ENCODE measurements at places on chromosomes 3 and 15.

DNA sequence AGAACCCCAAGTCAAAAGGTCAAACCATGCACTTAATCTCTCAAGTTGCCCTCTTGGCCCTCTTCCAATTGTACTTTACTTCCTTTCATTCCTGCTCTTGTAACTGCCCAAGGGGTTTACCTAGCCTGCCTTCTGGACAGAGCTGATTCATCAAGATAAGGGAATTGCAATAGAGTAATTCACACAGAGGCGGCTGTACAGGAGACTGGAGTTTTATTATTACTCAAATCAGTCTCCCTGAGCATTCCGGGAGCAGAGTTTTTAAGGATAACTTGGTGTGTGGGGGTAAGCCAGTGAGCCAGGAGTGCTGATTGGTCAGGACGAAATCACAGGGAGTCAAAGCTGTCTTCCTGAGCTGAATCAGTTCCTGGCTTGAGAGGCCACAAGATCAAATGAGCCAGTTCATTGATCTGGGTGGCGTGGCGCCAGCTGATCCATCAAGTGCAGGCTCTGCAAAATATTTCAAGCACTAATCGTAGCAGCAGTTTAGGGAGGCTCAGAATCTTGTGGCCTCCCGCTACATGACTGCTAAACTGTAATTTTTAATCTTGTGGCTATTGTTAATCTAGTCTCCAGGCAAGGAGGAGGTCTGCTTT lies 590.0 kb downstream of the EPHA3 start:
- no peaks in the 10 kb centered on the region for H3K27me3 ChIP-seq
- H3K4me1 ChIP-seq: no peaks in the 10 kb centered on the region
- no peak overlapping the region for H3K27ac ChIP-seq
- DNase-seq: no peak
- no peak overlapping the region for H3K4me3 ChIP-seq
- no peaks in the 10 kb centered on the region for H3K36me3 ChIP-seq

- no peaks in the 10 kb centered on the region for H3K36me3 ChIP-seq
- no peak for DNase-seq
- no peak overlapping the region for H3K4me3 ChIP-seq
- H3K4me1 ChIP-seq: no peaks in the 10 kb centered on the region
Observed at GRCh38 chr3:76869726-76870384, 170.0 kb upstream of the ROBO2 start.

DNA sequence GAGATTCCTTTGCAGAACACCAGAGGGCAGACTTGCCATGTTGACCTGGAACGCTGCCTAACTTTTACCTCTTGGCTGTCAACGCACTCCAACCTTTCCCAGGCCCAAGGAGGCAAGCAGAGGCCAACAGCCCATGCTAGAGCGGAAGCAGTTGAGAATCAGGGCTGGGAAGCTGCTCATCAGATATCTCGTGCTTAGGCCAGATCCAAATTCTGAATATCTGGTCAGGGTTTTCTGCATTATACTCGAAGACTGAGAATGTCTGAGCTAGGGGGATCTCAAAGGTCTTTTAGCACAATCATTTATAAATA lies 2.5 kb downstream of the XIRP1 start:
- peak; percentile 57 for DNase-seq
- peaks cover 2% of the 10 kb centered on the region for H3K36me3 ChIP-seq
- H3K27ac ChIP-seq: no peak overlapping the region
- H3K27me3 ChIP-seq: no peaks in the 10 kb centered on the region
- no peak overlapping the region for H3K4me3 ChIP-seq

- peak overlapping the region; percentile 6 for H3K27ac ChIP-seq
- H3K27me3 ChIP-seq: no peaks in the 10 kb centered on the region
- peak; percentile 51 for DNase-seq
- H3K36me3 ChIP-seq: peaks cover 38% of the 10 kb centered on the region
- H3K4me3 ChIP-seq: no peak overlapping the region
- peaks cover 16% of the 10 kb centered on the region for H3K4me1 ChIP-seq
Observed at GRCh38 chr15:52139599-52140462, 27.3 kb upstream of the BCL2L10 start.

- no peaks in the 10 kb centered on the region for H3K27me3 ChIP-seq
- H3K4me3 ChIP-seq: no peak overlapping the region
- no peaks in the 10 kb centered on the region for H3K36me3 ChIP-seq
- no peak for DNase-seq
Observed at GRCh38 chr3:135228201-135228600, 433.1 kb downstream of the EPHB1 start.

DNA sequence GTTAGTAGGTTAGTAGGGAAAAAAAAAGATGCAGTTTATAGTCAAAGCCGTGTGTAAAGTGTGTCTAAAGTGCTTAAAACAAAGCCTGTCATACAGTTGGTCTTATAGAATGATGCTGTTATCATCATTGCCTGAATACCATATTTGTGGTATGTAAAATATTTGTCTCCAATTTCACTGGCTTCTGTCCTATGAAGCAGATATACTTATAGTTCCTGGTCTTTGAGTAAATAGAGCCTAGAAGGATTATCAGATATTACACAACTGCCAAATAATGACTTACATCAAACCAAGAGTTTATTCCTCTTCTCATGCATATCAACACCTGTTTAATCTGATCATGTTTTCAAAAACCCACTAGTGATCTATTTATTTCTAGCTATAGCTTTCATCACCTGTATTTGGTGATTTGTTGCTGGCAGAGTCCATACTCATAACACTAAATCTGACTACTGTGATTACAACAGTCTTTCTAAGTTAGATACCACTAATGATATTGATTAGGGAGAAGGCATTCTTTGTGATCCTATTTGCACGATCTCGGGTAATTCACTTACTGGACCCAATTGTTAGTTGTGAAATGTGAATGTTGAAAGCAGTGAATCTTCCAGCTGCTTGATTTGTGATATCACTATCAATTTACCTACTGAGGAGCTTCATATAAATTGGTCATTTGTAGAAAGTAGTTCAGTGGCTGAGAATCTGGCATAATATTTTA lies 413.7 kb downstream of the LPP start:
- H3K36me3 ChIP-seq: no peaks in the 10 kb centered on the region
- H3K27me3 ChIP-seq: no peaks in the 10 kb centered on the region
- no peak for DNase-seq
- H3K4me3 ChIP-seq: no peak overlapping the region
- no peak overlapping the region for H3K27ac ChIP-seq
- H3K4me1 ChIP-seq: peaks cover 6% of the 10 kb centered on the region

DNA sequence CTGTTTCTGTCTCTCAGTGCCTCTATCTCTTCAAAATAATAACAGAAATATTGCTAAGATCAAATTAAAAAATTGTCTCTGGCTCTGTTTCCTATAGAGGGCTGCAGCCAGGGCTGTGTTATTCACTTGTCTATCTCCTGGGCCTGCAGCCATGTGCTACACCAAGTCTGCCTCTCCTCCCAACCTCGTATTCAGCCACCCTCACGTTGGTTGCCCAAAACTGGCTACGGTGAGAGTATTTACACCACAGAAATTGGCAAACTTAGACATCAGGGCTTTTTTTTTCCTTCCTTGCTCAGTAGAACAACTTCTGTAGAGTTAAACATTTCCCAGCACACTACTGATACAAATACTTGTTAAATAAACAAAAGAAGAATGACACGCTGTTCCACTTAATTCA lies 320.9 kb upstream of the ICE2 start:
- peak overlapping the region; percentile 96 for H3K27ac ChIP-seq
- no peaks in the 10 kb centered on the region for H3K27me3 ChIP-seq
- peaks cover 36% of the 10 kb centered on the region for H3K4me1 ChIP-seq
- H3K36me3 ChIP-seq: peaks cover 7% of the 10 kb centered on the region
- no peak for DNase-seq
- peak overlapping the region; percentile 48 for H3K4me3 ChIP-seq

DNA sequence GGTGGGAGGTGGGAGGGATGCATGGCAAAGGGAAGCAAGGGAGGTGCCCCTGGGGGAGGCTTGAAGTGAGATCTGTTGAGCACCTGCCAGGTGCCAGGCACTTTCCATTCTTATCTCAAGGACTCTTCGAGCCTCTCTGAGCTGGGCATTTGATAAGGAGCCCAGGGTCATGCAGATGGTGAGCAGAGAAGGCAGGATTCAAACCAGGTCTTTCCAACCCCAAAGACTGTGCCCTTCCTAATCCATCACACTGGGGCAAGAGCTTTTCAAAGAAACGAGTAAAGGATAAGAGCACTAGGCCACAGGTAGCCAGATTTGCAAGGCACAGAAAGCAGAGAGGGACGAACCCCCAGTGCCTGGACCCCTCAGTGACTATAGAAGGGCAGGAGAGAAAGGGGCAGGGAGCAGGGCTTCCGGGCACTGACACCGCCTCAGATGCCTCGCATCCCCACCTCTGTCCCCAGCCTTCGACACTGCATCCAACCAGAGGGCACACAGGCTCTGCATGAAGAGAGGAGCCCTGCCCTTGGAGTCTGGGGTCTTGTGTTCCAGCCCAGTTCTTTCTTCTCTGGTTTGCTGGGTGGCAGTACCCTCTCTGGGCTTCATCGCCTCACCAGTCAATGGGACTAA lies 21.0 kb downstream of the IGDCC4 start:
- no peak overlapping the region for H3K4me3 ChIP-seq
- H3K27me3 ChIP-seq: peaks cover 72% of the 10 kb centered on the region
- H3K36me3 ChIP-seq: no peaks in the 10 kb centered on the region
- no peaks in the 10 kb centered on the region for H3K4me1 ChIP-seq

- peaks cover 52% of the 10 kb centered on the region for H3K4me1 ChIP-seq
- H3K36me3 ChIP-seq: peaks cover 71% of the 10 kb centered on the region
- peak overlapping the region; percentile 51 for H3K27ac ChIP-seq
- H3K27me3 ChIP-seq: no peaks in the 10 kb centered on the region
- no peak for DNase-seq
Observed at GRCh38 chr3:23950293-23950692, 5.2 kb downstream of the NR1D2 start.
